ENCODE measurements at places on chromosomes 1 and 21. TPM values are rescaled to one million over a fixed set of nuclear protein-coding genes. Genes with fewer than 3 reads are reported as not detected.
A peak's percentile ranks its signal among the peaks of the same experiment; 100 is the strongest.

- DNase-seq = no peak
Observed at GRCh38 chr1:177862916-177863315, 106.9 kb downstream of the SEC16B start.

GRCh38 chr1:119516247-119516646 lies 9.2 kb downstream of the HSD3B1 start:
- no peak for DNase-seq

DNA sequence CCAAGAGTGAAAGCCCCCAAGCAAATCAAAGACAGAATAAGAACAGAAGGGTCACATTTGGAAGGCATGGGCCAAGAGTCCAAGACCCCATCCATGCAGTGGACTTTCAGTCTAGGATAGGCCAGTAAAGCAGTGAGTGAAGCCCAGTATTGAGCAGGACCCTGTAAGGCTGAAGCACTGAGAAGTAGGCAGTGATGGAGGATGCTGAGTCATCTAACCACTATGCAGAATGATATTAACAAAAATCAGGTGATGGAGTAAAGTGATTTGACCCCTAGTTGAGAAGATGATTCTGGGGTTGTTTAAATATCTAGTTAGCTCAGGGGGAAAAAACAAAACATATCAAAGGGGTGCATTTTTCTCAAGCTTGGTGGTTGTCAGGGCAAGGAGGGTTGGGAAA lies 308.7 kb upstream of the PLXNA2 start:
- no peak for DNase-seq

GRCh38 chr1:218666263-218666662 lies 321.1 kb downstream of the TGFB2 start:
- no peak for DNase-seq

DNA sequence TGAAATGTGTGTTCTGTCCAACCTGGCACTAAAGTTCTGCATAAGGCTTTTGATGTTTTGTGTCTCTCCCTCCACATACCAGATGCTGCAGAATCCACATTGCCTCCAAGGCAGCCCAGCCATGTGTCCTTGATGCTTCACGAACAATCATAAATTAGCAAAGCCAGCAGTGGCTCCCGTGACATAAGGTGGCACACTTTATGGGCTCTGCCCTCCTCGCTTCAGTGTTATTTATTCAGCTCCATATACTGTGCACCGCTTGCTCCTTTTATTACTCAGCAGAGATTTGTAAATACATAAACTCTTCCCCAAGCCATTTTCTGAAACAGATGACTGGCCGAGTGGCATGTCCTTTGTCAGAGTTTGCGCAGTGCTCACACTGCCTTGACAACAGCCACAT lies 112.8 kb upstream of the SLC35F3 start:
- DNase-seq = no peak

GRCh38 chr1:113835686-113836290 lies 23.5 kb upstream of the RSBN1 start:
- no peak for DNase-seq

DNA sequence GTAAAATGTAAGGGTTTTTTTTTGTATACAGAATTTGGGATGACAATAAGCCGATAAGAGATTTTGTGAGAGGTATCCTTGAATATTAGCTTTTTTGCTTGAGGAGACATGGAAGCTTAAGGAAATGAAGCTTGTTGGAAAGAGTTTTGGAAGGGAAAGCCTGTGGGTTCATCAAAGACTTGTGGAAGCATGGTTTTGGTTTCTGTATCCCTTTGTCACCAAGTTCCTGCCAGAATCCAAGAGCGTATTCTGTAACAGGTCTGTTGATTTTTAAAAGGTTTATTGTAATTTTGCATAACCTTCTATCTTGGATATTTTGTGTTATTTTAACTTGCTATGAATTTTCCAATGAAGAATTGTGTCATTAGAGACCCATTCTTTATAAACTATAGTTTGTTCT lies 38.1 kb downstream of the TMED5 start:
- DNase-seq = no peak

GRCh38 chr1:94247138-94248094 lies 10.0 kb upstream of the ARHGAP29 start:
- DNase-seq = peak; percentile 91

DNA sequence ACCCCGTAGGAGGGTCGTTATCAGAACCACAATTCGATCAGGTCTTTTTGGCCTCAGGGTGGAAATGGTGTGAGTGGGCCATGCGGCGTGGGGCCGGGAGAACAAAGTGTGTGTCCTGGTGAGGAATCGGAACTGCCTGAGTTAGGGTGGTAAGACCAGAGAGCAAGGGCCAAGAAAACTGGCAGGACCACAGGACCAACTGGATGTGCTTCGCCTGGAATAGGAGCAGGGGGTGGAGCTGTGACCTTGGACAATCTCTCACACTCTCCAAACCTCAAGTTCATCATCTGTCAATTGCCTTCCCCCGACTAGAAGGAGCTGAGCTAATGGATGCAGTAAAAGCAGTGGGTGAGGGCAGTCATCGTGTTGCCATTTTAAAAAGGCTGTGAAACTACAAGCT lies 59.5 kb downstream of the NAV1 start:
- DNase-seq = no peak

DNA sequence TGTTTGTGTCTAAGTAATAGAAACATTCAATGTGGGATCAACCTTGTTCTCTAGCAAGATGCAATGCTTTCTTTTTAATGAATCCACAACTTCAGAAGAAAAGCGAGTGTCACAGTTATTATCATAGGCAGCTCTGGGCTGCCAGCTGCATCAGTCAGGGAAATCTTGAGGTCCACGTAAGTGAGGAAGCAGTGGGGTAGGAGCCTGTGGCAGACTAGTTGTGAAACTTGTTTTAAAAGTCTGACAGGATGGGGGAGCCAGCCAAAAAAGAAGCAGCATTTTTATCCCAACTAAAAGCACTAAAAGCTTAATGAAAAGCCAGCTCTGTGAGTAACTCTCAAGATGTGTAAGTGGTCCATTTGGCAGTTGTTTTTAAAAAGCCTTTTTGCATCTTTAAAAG lies 113.1 kb downstream of the ZNF326 start:
- DNase-seq = no peak

DNA sequence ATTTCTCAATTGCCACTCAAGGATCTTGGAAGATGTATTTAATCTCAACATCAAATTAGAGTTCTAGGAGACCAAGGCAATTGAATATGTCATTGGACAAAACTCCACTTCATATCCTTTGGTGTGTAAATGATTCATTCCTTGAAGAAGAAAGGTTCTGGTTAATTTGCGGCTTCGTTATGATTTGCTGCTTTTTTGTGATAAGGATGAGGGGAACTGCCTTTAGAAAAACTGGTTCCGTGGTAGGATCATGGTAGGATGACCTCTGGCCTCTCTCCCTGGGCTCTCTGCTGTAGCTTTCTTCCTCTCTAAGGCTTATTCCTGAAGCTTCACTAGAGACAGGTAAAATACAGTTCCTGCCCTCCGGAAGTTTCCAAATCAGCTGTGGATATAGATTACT lies 51.5 kb upstream of the ERRFI1 start:
- no peak for DNase-seq

DNA sequence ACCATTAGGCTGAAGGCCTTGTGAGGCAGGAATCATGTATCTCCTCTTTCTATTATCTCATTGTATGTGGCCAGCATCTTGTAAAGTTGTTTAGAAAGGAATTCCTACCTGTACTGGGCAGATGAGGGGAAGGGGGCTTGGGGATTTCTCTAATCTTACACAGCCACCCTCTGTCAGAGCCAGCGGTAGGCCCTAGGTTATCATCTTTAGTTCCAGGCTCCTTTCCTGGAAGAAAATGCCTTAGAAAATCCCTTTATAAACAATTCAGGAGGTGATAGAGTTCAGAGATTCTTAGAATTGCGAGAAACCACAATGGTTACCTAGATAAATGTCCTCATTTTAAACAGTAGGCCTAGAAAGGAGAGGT lies 35.2 kb downstream of the DPT start:
- DNase-seq = no peak

PRR9 gene
- not detected for total RNA-seq

HIPK1 gene
- total RNA-seq = 27.1 TPM

PLA2G2D gene
- total RNA-seq = not detected

C1orf185 gene
- total RNA-seq = not detected

IGSF9 gene
- total RNA-seq = 17.0 TPM

RGS8 gene
- not detected for total RNA-seq

LRRC38 gene
- not detected for total RNA-seq
